Stimulated activated naive CD8-positive, alpha-beta T cell treated with anti-CD3 and anti-CD28 coated beads, Interleukin-15, amount 100 ng/mL, for 72 hours (primary cell): ENCODE measurements at places on chromosomes 2 and 18.

GRCh38 chr18:57518533-57518932 lies 68.0 kb downstream of the FECH start:
- no peak for DNase-seq

GRCh38 chr2:160910681-160911080 lies 249.5 kb upstream of the TANK start:
- no peak for DNase-seq

DNA sequence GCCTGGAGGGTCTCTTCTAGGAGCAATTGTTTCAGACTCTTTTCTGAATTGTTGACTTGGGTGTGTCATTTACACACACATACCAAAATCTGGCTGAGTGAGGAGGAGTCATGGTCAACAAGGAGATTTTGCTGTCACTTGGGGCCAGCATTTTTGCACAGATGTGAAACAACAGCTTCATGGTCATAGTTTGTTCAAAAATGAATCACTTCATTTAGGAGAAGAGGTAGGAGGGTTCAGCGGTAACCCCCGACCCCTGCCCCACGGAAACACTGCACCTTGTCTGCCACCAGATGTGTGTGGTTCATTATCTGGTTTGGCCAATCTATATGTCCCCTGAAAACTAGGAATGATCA lies 42.2 kb downstream of the LBH start:
- no peak for DNase-seq

DNA sequence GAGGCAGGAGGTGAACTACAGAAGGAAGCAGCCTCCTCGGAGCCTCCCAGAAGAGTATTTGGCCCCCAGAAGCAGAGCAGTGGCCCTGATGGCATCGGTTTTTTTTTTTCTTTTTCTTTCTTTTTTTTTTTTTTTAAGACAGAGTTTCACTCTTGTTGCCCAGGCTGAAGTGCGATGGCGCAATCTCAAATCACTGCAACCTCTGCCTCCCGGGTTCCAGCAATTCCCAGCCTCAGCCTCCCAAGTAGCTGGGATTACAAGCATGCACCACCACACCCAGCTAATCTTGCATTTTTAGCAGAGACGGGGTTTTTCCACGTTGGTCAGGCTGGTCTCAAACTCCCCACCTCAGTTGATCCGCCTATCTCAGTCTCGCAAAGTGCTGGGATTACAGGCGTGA lies 34.8 kb upstream of the NCKAP5 start:
- DNase-seq, result no peak

GRCh38 chr2:121662656-121663055 lies 13.4 kb upstream of the CLASP1 start:
- DNase-seq, result no peak

GRCh38 chr2:149800624-149801542 lies 213.3 kb upstream of the MMADHC start:
- no peak for DNase-seq

- DNase-seq, result no peak
Observed at GRCh38 chr2:71880846-71881610, 266.6 kb downstream of the CYP26B1 start.

DNA sequence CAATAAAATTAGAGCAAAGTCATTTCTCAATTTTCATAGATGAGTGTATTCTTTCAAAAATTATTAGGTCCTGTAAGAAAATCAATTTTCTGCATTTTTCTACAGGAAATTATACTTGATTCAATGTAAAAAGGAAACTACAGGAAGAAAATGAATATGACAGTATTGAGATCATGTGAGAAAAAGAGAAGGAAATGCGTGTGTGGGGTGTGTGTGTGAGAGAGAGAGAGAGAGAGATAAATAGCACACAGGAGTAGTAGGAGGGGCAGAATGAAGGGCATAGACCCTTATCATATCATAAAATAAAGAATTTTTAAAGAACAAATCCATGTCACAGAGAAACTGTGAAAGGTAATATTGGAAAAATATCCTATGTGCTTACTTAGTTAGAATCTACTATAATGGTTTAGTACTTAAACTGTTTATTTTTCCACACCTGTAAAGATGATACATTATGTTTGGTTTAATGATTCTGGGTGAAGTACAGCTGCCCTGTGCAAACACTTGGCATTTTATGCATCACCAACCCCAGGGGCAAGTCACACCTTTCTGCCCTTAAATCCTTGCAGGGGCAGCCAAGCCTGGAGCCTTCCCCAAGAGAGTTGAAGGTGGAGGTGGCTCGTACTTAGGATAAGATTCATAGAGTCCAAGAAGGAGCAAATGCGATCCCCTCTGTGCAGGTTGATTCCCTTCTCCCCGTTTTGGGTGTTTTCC lies 276.4 kb downstream of the TGIF1 start:
- no peak for DNase-seq

DNA sequence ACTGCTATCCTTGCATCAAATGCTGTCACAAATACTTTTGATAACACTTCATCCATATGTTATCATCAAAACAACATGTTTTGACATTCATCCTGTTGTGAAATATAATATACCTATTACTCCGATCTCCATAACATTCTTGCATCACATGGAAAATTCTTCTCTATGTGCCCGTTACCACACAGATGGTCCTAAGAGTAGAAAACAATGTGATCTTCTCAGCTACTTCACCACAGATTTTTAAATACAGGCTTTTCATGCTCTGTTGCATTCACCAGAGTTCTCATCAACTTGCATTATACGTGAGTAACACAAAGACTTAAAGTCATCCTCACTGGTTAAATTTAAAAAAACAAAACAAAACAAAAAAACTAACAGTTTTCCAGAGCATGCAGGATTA lies 1603.3 kb upstream of the ZEB2 start:
- no peak for DNase-seq

- DNase-seq, result no peak
Observed at GRCh38 chr2:227507963-227508362, 36.0 kb downstream of the AGFG1 start.

DNA sequence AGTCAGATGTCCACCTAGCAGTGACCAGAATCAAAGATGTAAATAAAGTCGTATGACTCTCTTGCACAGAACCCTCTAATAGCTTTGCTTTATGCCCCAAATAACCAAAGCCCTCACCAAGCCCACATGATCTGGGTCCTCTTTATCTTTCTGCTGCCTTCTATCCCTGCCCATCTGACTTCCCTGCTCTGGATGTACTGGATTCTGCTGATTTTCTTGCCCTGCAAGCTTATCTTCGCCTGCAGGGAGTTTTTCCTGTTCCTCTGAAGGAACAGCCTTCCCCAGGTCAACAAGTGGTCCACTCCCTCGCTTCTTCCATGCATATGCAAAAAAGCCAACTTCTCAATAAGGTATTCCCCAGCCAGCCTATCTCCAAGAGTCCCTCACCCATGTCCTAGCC lies 18.7 kb downstream of the IL36B start:
- DNase-seq, result no peak

- DNase-seq, result no peak
Observed at GRCh38 chr2:222945887-222946286, 85.1 kb downstream of the ACSL3 start.

- DNase-seq, result no peak
Observed at GRCh38 chr2:120984046-120984445, 248.4 kb downstream of the GLI2 start.

DNA sequence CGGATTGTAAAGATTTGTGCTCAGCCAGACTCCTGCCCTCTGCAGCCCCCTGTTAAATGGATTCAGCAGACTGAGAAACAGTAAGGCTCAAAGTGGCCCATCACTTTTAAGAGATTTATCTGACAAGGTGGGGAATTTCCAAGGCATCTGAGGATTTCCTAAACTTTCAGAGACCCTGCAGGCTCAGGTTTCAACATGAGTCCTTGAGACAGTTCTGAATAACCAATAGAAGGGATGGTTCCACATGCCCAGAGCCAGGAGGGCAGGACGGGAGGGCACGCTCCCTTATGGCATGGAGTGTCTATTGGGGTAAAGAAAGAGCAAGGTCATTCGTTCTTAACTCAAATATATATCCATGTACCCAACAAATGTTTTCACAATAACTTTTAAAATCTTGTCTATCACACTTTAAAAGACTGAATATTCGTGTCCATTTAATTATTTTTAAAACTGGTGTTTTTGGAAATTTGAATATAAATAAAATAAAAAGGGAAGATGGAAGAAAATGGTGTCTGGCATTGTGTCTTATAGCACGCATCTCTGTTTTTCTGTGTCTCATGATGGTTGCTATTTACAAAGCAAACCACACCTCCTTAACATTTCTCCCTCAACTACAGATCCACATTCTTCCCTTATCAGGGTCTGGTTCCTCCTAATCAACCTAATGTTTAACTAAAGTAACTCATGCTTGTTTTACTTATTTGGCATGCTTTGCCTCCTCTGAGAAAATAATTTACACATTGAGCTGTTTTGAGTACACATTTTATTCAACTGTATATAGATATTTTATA lies 56.0 kb upstream of the DSG1 start:
- no peak for DNase-seq

GRCh38 chr2:204654669-204655068 lies 109.4 kb downstream of the PARD3B start:
- DNase-seq, result no peak

DNA sequence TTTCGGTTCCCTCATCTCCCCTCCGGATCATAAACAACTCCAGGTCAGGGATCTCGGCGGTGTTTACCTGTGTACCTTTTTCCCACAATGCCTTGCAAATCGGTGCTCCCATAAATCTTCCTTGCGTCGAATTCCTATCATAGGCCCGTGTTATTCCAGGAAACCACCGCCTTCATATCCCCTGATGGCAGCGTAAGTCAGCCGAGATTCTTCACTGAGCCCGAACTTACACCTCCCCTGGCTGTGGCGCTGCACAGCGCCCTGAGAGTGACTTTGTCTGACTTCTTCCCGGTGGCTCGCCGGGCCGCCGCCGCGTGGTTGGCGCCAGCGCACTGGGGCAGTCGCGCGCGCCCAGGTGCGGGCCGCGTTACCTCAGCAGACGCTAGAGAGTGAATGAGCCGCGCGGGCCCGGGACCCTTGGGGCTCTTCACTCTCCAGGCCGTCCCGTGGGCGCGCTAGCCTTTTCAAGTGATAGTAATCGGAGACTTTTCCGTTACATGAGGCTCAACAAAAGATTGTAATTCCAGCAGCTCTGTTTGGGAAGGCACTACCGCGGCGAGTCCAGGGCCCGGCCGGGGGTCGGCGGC lies 101.6 kb downstream of the SPTBN1 start:
- peak; percentile 75 for DNase-seq

DNA sequence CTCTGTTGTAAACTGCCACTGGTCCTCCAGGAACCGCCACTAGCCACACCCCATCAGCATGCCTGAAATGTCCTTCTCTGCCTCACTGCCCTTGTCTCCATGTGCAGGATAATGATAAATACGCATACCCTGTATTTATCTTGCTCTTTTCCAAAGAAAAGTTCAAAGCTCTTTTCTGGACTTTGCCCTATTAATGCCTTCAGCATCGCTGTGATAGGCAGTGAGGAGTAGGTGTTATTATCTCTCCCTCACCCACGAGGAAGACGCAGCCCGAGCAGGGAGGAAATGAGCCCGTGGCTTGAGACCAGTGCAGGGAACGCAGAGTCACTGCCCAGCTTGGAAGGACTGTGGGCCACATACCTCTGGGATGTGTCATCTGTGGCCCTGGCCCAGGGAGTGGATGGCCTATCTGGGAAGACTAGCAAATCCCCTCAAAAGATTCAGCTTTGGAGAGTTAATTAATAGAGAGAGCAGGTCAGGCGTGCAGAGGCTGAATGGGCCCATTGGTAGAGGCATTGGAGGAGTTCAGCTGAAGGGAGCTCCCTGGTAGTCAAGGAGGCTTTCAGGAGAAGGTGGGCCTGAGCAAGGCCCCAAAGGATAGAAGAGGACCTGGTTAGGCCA lies 39.5 kb upstream of the MCFD2 start:
- DNase-seq, result no peak

DNA sequence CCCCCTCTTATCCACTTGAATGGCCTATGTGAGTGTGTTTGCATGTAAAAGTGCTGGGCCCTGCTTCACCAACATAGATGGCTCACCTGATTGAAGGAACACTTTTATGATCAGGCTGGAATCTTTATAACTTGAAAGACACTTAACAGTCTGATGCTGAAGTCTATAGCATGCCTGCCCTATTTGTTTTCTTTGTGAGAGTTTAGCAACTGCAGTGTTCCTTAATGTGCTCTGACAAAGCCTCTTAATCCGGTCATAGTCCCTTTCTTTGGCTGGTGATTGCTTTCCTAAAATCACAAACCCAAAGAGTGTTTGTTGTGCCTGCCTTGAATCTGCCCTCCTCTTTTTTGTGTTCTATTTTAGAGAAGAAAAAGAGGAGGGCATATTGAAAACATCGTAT lies 1382.8 kb upstream of the CELF4 start:
- DNase-seq, result no peak

DNA sequence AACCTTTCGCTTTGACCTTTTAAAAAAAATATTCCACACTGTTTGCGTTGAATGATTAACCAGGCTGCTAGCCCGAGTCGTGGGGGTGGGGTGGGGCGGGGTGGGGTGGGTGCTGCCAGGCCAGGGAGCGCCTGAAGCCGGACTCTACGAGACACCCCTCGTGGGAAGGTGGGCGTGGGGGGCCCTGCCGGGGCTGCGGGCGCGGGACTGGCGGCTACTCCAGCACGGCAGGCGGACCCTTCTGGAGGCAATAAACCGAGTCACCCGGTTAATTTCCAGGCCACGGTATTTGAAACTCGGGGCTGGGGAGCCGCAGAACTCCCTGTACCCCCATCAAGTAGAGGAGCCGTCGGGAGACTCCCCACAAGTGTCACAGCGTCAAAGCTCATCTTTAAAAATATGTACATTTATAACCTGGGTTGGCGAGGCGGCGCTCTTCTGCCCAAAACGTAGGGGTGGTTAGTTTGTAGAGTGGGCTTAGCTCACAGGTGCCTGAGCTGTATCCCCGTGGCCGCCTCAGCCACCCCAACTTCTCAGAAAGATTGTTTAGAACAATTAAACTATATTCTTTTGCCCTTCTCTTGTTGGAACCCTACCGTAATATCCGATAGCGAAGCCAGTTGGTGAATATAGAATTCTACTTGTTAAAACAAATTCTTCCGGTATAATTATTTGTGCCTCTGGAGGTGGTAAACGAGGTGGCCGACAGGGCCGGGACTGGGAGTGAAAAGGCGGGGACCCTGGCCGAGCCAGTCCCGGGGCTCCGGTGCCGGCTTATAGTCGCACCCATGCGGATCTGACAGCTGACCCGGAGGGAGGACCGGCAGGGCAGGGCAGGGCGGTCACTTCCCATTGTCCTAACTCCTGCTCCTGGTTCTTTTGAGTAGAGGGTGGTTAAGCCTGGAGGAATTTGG lies 1.4 kb downstream of the B3GNT2 start:
- DNase-seq, result peak; percentile 68

DNA sequence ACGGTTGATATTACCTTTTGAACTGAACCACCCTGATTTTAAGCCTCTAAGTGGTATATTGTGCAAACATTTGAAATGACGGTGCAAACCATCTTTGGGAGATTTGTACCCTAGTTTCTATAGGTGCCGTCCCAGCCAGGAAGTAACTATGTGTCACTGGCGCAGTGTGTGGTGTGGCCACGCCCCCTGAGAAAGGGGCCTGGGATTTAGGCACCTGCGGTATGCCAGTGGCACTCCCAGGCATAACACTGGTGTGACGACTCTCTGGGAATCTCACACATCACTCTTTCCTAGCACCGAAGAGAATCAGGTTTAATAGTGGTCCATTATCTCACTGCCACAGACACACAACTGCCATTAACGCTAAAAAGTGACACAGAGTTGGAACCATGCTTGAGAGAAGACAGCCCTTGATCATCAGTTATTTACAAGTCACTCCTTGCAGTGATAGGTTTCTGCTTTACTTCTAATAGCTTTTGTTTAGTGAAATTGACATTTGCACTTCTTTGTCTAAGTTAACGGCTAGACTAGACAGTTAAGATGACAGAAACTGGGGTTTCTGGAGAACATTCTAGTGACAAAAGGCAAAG lies 11.1 kb downstream of the AQP4 start:
- no peak for DNase-seq
